ENCODE measurements at places on chromosomes 2 and 18. TPM values are rescaled to one million over a fixed set of nuclear protein-coding genes. Genes with fewer than 3 reads are reported as not detected.

DNA sequence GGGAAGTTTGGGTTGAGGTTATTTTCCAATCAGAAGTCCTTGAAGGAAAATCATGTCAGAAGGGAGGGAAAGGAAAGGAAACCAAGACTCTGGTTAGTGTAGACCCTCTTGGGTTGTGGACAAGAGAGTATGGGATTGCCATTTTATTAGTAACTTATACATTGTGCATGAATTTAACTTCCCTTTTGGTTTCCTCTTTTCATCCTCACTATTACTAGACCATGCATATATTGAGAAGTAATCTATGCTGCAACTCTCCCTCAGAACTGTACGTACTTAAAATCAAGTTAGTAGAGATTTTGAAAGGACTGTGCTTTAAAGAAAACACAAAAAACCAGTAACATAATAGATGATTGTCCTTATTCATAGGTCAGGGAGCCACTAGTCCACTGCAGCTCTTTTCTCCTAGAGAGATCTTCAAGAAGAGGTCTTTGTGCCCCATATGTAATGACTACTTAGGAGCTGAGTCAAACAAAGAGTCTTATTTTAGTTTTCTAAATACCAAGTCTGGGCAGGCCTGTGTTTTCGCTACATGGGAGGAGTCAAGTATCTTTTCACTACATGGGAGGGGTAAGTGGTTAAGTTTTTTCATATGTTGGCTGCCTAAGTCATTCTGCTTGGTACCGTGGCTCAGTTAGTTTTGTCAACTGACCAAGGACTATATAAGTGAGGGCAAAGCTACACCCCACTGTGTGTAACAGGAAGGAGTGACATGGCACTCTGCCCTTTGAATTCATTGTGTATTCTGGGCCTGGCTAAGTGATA lies 25.2 kb upstream of the FAM117B start:
- no peak for DNase-seq

Gene LYPD1
- 0.18 TPM for total RNA-seq

DNA sequence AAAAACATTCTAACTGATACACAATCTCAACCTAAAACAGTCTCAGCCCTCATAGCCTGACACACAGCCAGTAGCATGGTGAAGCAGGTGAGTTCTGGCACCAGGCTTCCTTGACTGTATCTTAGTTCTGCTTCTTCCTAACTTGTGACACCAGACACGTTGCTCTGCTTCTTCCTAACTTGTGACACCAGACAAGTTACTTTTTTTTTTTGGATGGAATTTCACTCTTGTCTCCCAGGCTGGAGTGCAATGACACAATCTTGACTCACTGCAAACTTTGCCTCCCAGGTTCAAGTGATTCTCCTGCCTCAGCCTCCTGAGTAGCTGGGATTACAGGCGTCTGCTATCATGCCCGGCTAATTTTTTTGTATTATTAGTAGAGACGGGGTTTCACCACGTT lies 6.7 kb upstream of the ATG16L1 start:
- DNase-seq: no peak

DNA sequence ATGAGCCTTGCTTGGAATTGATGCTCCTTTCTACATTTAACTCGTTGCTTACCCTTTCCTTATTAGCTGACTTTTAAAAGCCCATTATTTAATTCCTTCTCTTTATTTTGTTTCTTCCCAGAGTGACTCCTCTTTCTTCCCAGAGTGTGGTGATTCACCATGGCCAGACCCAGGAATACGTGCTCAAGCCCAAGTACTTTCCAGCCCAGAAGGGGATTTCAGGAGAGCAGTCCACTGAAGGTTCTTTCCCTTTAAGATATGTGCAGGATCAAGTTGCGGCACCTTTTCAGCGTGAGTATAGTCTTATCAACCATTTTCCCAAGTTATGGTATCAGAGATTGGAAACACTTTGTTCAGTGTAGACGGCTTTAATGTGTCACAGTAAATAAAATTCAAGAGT lies 163.7 kb downstream of the LTBP1 start:
- no peak for DNase-seq

DNA sequence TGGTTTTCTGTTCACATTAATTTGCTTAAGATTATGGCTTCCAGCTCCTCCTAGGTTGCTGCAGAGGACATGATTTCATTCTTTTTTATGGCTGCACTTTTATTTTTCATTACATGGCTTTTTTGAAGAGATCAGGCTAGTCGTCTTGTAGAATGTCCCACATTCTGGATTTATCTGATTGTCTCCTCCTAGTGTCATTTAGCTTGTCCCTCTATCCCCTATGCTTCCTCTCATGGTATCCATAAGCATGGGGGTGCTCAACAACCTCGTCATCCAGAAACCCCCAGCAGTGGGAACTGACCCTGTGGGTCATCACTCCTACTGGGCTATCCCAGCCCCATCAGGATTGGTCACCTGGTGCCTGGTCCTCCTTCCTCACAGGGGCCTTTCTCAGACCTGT lies 49.6 kb downstream of the SERTAD2 start:
- peak; percentile 44 for DNase-seq

Gene CYRIA
- total RNA-seq: 2.8 TPM

Gene METTL4
- total RNA-seq: 12.8 TPM
